ENCODE measurements at places on chromosomes 16 and 17. TPM values are rescaled to one million over a fixed set of nuclear protein-coding genes. Genes with fewer than 3 reads are reported as not detected.

The MYO15A gene
- 2.8 TPM for total RNA-seq

The RNF43 gene
- 42.2 TPM for total RNA-seq

The ARHGAP44 gene
- 7.3 TPM for total RNA-seq

GRCh38 chr17:41873559-41874292, 8.5 kb upstream of the KLHL11 start:
- H3K4me3 ChIP-seq: no peak overlapping the region
- peaks cover 51% of the 10 kb centered on the region for H3K36me3 ChIP-seq
- H3K27me3 ChIP-seq: no peaks in the 10 kb centered on the region
- H3K27ac ChIP-seq: no peak overlapping the region
- no peak for DNase-seq

DNA sequence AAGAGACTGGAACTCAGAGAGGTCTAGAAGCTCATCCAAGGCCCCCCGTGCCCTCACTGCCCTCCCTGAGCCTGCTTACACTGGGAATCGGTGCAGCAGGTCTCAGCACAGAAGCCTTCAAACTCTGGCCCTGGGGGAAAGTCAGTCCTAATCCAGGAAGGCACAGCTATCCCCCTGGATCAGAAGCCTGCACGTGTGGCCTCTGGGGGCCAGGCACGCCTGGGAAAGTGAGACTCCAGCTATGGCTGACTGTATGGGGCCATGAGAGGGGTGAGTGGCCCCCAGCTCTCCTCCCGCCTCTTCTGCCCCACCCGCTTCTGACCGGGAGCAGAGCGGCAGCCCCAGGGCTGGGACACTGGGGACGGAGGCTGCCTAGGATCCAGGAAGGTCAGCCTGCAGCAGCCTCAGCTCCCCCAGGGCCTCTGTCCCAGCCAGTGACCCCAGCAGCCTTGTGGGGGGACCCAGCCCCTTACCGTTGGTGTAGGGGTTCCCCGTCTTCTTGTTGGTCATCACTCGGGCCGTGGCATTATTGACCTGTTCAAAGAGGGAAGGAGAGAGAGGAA, 26.6 kb downstream of the ENGASE start:
- H3K27ac ChIP-seq: no peak overlapping the region
- no peak overlapping the region for H3K4me3 ChIP-seq
- H3K27me3 ChIP-seq: peaks cover 9% of the 10 kb centered on the region
- no peak for DNase-seq
- H3K4me1 ChIP-seq: no peaks in the 10 kb centered on the region

- H3K4me1 ChIP-seq: no peaks in the 10 kb centered on the region
- no peaks in the 10 kb centered on the region for H3K36me3 ChIP-seq
- no peaks in the 10 kb centered on the region for H3K27me3 ChIP-seq
- DNase-seq: no peak
- no peak overlapping the region for H3K27ac ChIP-seq
Measured at GRCh38 chr17:2215616-2216364, 87.8 kb downstream of the SMG6 start.

GRCh38 chr16:62029947-62030346, 6.3 kb downstream of the CDH8 start:
- no peak overlapping the region for H3K4me3 ChIP-seq
- no peak for DNase-seq
- H3K4me1 ChIP-seq: no peaks in the 10 kb centered on the region
- no peak overlapping the region for H3K27ac ChIP-seq
